ENCODE measurements at places on chromosomes 1 and 21. TPM values are rescaled to one million over a fixed set of nuclear protein-coding genes. Genes with fewer than 3 reads are reported as not detected.

KIF26B gene
- total RNA-seq: 3.1 TPM

APOBEC4 gene
- total RNA-seq: 5.0 TPM

OR14I1 gene
- not detected for total RNA-seq

C1orf74 gene
- 5.0 TPM for total RNA-seq

ADAMTS4 gene
- 3.2 TPM for total RNA-seq

NTNG1 gene
- 1.8 TPM for total RNA-seq

SMCP gene
- total RNA-seq: 786 TPM

DR1 gene
- total RNA-seq: 56.0 TPM

C1QA gene
- 8.7 TPM for total RNA-seq

CELA3B gene
- total RNA-seq: 0.63 TPM

MACF1 gene
- total RNA-seq: 422 TPM

RNU1-1 gene
- total RNA-seq: under 0.01 TPM

CCDC27 gene
- 18.3 TPM for total RNA-seq

TSPEAR gene
- total RNA-seq: 0.62 TPM

CADM3 gene
- 6.4 TPM for total RNA-seq

MROH9 gene
- 1.1 TPM for total RNA-seq

Data from testis (tissue), 5 donors.